ENCODE measurements at places on chromosomes 6 and 20. TPM values are rescaled to one million over a fixed set of nuclear protein-coding genes. Genes with fewer than 3 reads are reported as not detected.

DNA sequence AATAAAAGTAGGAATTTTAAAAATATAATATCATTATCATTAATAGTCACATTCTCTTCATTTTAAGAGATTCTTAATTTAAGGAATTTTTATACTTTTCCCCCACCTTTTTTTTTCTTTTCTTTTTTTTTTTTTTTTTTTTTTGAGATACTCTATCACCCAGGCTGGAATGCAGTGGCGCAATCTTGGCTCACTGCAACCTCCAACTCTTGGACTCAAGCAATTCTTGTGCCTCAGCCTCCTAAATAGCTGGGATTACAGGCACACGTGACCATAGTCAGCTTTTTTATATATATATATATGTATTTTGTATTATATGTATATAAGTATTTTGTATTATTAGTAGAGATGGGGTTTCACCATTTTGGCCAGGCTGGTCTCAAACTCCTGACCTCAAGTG is 457.7 kb downstream of the CDKAL1 start:
- DNase-seq: no peak

DNA sequence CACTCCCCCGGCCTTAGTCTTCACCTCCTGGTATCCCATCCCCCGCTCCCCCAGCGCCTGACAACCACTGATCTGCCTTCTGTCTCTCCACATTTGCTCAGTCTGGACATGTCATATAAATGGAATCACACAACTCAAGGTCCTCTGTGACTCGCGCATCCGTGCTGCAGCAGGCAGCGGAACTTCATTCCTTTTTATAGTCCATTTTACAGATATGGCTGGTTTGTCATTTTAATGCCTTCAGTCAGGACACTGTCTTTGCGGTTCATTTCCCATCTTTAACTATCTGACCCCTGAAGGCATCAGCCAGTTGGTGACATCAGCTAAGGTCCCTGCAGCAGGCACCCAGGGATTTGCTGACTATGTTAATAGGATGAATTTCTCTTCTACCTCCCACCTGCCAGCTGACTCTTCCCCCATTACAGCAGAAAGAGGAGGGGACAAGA is 125.7 kb downstream of the ZMYND8 start:
- DNase-seq: no peak

DNA sequence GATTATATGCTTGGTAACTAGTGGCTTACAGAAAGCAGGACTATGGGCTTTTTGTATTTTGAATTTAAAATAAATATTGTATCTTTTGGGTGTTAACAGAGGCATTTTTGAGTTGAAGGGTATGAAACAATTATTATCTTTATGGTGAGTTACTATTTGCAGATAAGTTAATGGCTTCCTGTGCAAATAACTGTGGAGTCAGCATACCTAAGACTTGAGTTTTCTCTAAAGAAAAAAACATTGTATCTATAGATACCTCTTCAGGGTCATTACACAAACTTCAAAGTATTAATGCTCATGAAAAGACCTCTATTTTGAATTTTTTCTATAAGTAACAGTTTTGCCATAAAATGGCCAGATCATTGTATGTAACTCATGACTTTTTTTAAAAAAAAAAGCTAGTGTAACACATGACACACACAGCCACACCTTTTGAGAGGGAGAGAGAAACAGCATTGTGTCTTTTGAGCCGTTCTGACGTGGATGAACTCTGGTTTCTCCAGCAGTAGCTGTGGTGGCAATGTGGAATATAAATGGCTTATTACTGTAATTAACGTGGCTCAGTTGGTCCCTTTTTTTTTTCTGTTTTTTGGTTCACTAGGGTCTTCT is 36.3 kb downstream of the PLEKHG1 start:
- no peak for DNase-seq

DNA sequence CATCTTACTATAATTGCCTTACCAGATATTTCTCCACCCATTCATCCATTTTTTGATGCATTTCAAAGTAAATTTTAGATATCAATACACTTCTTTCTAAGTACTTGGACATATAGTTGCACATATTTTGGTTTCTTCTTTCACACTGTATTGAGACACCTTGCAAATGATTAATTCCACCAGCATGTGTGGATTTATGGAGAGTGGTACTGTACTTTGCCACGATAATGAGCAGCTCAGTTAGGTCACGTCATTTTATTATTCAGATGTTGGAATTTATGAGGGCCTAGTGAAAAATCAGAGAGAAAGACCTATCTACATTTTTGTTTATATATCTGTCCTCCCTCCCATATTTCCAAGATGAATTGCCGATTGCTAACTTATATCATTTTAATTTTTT is 5.3 kb downstream of the NFYA start:
- DNase-seq: no peak

DNA sequence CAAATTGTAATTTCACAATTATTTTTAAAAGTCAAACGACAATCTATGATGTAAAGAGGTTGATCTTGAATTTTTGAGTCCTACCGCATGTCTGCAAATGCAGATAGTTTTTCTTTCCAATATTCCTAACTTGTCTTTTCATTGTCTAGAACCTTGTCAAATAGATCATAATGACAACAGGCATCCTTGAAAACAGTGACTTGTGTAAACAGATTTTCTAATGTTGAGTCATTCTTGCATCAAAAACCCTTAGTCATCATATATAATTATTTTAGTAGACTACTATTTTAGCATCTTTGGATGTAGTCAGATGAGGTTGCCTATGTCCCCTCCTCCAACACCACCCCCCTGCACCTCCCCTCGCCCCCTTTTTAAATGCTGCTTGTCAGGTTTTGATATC is 43.8 kb downstream of the BMP6 start:
- DNase-seq: no peak

GRCh38 chr20:61935926-61936700 is 129.6 kb downstream of the TAF4 start:
- no peak for DNase-seq

GRCh38 chr20:50632236-50632635 is 59.1 kb downstream of the RIPOR3 start:
- DNase-seq: no peak

- DNase-seq: no peak
Measured at GRCh38 chr20:38555395-38555794, 25.6 kb upstream of the ADIG start.

- no peak for DNase-seq
Measured at GRCh38 chr6:7267466-7268091, 45.4 kb downstream of the SSR1 start.

DNA sequence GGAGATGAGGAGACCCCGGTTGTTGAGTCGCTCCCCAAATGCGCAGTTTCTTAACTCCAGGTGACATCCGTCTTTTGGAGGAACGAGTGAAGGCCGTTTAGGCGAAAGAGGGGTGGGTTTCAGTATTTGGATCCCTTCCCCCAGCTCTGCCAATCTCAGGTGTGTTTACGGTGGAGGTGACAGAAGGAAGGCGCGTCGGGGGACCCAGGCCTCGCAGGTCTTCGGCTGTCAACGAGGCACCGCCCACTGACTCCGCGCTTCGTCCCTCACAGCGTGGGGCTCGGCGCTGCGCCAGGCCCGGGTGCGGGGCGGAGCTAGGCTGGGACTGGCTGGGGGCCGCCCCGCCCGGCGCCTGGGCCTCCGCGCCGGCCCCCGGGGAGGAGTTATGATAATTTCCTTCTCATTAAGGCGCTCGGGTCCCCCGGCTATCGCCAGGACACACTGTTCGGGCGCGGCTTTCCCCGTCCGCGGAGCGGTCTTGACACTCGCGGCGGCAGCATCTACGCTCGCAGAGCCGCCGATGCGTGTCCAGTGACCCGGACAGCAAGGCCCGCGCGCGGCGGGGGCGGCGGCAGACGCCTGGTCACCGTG is at the start of gene TFAP2C:
Gene TFAP2C (plus strand): TSS at position 434 of the 591 bp plus-strand sequence. CDS start 239 bp downstream, outside the sequence.
- DNase-seq: peak; percentile 59

- DNase-seq: no peak
Measured at GRCh38 chr20:32968478-32969241, 35.6 kb downstream of the SUN5 start.

DNA sequence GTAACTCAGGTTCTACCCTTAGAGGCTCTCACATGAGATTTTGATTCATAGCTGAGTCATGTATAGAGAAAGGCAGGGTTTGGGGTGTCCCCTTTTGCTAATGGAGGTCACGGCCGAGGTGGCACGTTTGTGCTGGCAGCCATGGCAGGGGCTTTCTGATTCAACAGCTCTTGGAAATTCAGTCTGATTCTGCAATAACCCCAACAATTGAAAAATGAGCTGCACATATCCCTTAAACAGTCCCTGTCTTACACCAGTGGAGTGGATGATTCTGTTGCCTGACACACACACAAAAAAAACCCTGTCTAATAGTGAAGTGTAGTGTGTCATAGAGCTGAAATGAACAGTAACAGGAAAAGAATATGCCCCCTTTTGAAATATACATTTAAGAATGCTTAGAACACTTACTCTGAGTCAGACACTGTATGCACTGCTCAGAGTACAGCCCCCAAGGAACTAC is 40.4 kb upstream of the ARG1 start:
- no peak for DNase-seq

GRCh38 chr6:125808060-125808459 is 17.3 kb downstream of the NCOA7 start:
- no peak for DNase-seq

GRCh38 chr6:7145885-7146828 is 38.4 kb downstream of the RREB1 start:
- no peak for DNase-seq

- DNase-seq: no peak
Measured at GRCh38 chr20:58225452-58226200, 2.8 kb downstream of the ANKRD60 start.

GRCh38 chr6:39772559-39773273 is 19.5 kb upstream of the DAAM2 start:
- no peak for DNase-seq

- peak; percentile 96 for DNase-seq
Measured at GRCh38 chr6:32175711-32176475, at the start of gene AGPAT1. AGPAT1 (minus strand) TSS chr6:32176084; CDS start chr6:32171496, 4,588 bp downstream.

- no peak for DNase-seq
Measured at GRCh38 chr6:109093732-109094415, 772 bp downstream of the SESN1 start.

GRCh38 chr6:16800341-16800740 is 39.1 kb upstream of the ATXN1 start:
- DNase-seq: no peak

DNA sequence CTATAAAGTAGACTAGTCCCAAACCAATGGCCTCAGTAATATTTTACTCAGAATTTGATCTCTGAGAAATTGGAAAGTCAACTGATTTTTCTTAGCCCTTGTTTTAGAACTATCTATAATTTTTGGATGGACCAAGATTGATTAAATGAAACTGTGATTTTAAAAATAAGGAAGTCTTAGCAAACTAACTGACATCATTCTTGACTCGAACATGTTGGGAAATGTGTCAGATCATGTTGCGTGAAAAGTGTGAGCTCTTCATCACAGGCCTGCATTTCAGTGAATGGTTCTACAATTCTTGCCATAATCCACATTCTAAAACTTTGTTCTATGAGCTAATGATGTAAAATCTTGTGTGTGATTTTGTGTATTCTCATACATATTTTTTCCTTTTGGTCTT is 11.0 kb downstream of the TNFAIP3 start:
- no peak for DNase-seq

DNA sequence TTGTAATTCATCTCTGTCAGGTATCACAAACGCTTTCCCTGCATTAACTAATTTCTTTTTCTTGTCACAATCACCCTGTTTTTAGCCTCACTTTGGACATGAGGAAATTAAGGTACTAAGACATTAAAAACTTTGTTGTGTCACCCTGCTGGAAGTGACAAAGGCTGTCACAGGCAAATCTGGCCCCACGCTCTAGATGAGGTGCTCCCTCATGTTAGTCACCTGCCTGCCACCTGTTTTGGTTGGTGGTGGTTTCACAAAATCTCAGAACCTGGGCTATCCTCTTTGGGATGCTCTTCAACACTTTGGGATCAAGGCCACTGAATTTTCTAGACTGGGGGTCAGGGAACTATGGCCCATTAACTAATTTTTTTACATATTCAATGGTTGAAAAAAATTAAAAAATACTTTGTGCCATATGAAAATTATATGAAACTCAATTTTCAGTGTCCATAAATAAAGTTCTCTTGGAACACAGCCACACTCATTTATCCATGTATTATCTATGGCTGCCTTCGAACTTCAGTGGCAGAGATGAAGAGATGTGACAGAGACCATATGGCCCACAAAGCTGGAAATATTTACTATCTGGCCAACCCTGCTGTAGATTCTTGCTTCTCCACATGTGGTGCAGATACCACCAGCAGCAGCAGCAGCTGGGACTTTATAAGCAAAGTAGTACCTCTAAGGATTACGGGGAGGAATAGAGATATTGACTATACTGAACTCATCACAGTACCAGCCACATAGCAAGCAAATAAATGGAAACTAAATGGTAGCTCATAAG is 16.1 kb upstream of the TNFAIP3 start:
- no peak for DNase-seq

DNA sequence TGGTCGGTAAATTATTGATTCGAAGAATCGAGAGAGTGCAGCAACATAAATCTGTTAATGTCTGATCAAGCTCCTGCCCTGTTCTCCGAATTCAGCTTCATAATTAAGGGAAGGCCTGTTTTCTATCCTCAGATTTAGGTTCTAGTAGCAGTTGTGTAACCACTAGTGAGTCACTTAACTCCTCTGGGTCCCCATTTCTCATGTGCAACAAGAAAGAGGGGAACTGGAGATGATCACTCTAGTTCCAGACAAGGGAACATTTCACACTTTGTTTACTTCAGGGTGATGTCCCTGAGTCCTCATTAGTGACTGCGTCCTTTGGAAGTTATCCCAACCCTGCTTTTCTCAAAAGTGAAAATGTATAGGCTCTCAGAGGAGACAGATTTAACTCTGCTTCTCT is 68.1 kb upstream of the RNF146 start:
- no peak for DNase-seq

The TPD52L1 gene
- total RNA-seq: 3.6 TPM

The SLA2 gene
- 0.16 TPM for total RNA-seq

The ECI2 gene
- total RNA-seq: 59.7 TPM

The OR2J3 gene
- not detected for total RNA-seq

The CLPSL2 gene
- total RNA-seq: not detected

The PKIB gene
- total RNA-seq: 86.4 TPM

The DEFB123 gene
- total RNA-seq: not detected

The PACRG gene
- 0.59 TPM for total RNA-seq

The TUBB2A gene
- 167 TPM for total RNA-seq

The NKAPL gene
- not detected for total RNA-seq

The LY6G6F gene
- not detected for total RNA-seq

The CAP2 gene
- 24.3 TPM for total RNA-seq

The GRM1 gene
- 0.63 TPM for total RNA-seq

The SLC32A1 gene
- total RNA-seq: 0.09 TPM

The FAM184A gene
- 7.6 TPM for total RNA-seq

All from neural crest cell (in vitro differentiated cells).